ENCODE measurements at places on chromosomes 3 and 15.
A peak's percentile ranks its signal among the peaks of the same experiment; 100 is the strongest.

DNA sequence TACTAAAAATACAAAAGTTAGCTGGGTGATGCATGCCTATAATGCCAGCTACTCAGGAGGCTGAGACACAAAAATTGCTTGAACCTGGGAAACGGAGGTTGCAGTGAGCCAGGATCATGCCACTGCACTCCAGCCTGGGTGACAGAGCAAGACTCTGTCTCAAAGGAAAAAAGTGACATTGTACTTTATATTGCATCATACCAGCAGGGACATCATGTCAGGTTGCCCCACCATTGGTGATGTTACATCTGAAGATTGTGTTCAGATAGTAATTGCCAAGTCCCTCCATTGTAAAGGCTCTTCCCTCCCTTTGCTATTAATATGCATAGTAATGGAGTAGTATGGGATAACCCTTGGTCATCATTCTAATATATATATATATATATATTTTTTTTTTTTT, 44.8 kb downstream of the FOXL2 start:
- DNase-seq, result no peak

DNA sequence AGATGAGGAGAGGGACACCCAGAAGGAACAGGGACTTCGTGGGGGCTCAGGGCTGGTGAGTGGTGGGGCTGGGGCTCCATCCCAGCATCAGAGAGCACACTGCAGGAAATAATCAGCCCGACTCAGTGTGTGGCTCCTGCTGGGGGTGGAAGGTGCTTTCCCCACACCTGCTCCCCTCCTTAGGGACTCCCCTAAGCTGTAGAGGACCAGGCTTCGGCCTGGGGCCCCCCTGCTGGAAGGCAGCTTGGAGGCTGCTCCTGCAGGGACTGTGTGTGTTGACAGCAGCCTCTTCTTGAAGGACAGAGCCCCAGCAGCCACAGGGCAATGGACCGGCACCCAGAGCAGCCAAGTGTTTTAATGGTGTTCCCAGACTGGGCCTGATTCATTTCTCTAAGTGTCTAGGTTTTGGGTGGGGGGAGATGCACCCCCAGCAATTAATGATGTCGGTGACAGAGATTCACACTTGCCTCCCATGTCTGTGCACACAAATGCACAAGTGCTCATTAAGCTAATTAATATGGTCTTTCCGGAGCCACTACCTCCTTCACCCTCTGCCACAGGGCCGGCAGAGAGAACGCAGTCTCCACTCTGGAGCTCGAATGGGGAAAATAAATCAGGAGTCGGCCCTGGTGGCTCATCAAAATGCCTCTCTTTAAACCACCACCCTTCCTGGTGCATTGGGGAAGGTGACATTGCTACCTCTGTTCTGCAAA, 16.9 kb upstream of the FGD5 start:
- no peak for DNase-seq

DNA sequence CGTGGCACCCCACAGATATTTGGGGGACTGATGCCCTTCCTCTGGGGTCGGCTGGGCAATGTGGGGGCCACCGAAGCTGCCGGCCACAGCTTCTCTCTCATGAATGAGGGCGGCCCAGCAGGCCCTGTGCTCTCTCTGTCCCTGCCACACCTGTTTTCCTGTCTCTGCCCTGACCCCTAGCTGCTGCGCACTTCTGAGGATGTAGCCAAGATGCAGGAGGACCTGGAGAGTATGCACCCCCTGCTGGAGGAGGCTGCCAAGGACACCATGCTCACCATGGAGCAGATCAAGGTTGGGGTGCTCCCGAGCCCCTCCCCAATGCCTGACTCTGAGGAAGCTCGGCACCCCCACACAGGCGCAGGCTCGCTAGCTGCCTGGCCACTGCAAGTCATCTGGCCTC, 59.7 kb downstream of the SEMA3G start:
- peak; percentile 18 for DNase-seq

- DNase-seq, result no peak
Observed at GRCh38 chr3:49513494-49514124, 40.7 kb upstream of the BSN start.

DNA sequence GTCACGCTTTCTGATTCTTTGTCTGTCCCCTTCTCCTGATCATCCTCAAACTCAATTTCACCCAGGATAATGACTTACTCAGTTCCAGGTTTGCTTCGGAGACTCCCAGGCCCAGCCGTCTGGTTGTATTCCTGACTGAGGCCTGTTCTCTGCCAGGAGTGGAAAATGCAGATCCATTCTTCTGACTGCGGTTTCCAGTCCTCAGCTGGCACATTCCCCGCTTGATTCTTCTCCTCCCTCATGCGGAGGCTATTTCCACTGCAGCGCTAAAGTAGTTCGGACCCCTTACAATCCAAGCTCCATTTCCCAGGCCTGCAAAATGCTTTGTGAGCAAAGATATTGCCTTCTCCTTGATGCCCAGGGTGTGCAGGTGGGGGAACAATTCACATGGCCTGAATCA, 47.2 kb upstream of the GALNT15 start:
- no peak for DNase-seq

DNA sequence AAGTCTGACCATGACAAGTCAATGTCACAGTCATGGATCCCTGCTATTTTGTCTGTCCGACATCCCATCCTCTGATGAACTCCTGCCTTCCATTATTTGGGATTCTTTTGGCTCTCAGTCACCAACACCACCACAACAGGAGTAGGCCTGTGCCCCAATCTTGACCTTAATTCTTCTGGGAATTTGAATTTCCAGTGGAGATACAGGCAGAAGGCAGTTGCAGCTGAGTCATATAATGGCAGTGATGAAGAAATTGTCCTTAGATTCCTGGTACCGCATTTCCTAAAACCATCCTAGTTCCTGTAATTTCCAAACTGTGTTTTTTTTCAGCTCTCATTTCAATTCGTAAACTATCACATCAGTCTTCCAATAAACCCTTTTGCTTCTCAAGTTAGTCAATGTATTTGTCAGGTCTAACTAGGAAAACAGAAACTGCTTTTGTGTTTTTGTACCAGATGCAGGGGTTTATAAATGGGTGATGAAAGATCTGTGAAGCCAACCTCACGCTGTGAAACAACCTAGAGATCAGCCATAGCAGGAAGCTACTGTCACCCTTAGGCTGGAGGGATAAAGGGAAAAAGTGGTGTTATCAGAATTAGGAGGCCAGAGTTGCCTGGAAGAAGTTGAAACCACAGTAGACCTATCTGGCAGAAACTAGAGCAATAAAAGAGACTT, 126.3 kb upstream of the TMEM108 start:
- no peak for DNase-seq

GRCh38 chr3:31550452-31551251, 17.9 kb downstream of the STT3B start:
- no peak for DNase-seq
